ENCODE measurements at places on chromosomes 4 and X.

DNA sequence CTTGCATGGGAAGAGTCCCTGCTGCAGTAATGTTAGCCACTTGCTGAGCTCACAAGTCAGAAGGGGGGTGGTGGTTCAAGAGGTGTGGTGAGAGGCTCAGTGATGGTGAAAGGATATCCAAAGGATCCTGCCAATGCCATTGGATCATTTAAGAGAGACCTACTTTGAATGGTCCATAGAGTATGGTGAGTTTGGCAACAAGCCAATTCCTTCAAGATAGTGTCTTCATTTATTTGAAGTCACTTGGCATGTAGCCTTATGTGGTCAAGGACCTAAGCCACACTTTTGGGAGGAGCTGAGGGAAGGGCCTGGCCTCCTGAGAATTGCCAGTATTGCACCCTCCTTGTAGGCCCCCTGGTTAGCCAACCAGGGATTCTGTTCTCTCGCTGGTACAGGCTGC is 87.9 kb downstream of the TSPAN7 start:
- DNase-seq: no peak
- no peak overlapping the region for H3K27ac ChIP-seq
- H3K27me3 ChIP-seq: no peaks in the 10 kb centered on the region
- H3K4me1 ChIP-seq: no peaks in the 10 kb centered on the region

GRCh38 chr4:18291256-18291655 is 269.7 kb upstream of the LCORL start:
- DNase-seq: no peak
- no peaks in the 10 kb centered on the region for H3K36me3 ChIP-seq
- H3K27me3 ChIP-seq: no peaks in the 10 kb centered on the region
- H3K4me1 ChIP-seq: no peaks in the 10 kb centered on the region
- no peak overlapping the region for H3K4me3 ChIP-seq

DNA sequence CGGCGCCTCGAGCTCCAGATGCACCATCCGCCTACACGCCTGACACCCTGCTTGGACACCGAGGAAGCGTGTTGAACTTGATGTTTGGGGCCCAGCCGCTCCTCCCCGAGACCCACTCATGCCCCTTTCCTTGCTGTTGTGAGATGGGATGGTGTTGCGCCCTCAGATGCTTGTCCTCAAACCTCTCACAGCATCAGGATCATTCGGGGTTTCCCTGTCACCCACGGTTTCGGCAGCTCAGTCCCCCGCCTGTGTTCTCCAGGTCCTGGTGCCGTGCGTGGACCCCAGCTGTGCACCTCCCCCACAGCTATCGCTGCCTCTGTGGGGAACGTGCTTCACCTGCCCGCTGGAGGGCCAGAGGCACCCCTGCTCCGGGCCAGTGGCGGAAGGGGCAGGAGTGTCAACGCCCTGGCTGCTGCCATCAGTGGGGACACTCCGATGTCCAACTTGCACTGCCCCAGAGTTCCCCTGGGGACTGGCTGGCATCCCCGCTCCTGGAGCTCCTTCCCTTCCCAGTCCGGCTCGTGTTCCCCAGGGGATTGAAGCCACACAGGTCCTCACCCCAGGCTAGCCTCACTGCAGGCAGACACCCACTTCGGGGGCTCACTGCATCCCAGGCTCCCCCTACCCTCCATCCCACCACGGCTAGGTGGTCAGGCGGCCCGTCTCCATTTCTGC is 82.3 kb upstream of the ADRA2C start:
- no peaks in the 10 kb centered on the region for H3K4me1 ChIP-seq
- no peak overlapping the region for H3K27ac ChIP-seq
- H3K36me3 ChIP-seq: no peaks in the 10 kb centered on the region
- no peak for DNase-seq
- no peaks in the 10 kb centered on the region for H3K27me3 ChIP-seq

DNA sequence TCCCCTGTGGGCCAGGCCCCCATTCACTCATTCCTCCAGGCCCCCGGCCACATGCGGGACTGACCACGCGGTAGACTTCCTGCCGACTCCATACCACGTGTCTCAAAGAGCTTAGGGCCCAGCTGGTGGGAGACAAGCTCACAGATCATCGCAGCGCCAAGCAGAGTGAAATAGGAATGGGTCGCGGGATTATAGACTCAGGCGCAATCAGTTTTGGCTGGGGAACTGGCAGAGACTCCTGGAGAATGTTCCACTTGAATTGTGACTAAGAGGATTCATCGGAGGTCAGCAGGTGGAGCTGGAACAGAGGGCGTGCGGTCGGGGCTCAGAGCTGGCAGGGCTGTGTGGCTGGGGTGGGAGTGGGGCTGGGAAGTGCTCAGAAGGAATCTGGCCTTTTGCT is 15.6 kb downstream of the ATP2B3 start:
- no peaks in the 10 kb centered on the region for H3K4me1 ChIP-seq
- H3K36me3 ChIP-seq: no peaks in the 10 kb centered on the region
- H3K4me3 ChIP-seq: no peak overlapping the region
- H3K27me3 ChIP-seq: no peaks in the 10 kb centered on the region
- no peak for DNase-seq
- no peak overlapping the region for H3K27ac ChIP-seq

GRCh38 chr4:43842594-43842993 is 606.0 kb downstream of the KCTD8 start:
- no peak overlapping the region for H3K27ac ChIP-seq
- H3K4me3 ChIP-seq: no peak overlapping the region
- H3K36me3 ChIP-seq: no peaks in the 10 kb centered on the region
- H3K4me1 ChIP-seq: no peaks in the 10 kb centered on the region

GRCh38 chr4:127844601-127845116 is 36.0 kb upstream of the PLK4 start:
- H3K36me3 ChIP-seq: no peaks in the 10 kb centered on the region
- H3K27me3 ChIP-seq: no peaks in the 10 kb centered on the region
- no peak overlapping the region for H3K27ac ChIP-seq
- no peak overlapping the region for H3K4me3 ChIP-seq
- DNase-seq: no peak

DNA sequence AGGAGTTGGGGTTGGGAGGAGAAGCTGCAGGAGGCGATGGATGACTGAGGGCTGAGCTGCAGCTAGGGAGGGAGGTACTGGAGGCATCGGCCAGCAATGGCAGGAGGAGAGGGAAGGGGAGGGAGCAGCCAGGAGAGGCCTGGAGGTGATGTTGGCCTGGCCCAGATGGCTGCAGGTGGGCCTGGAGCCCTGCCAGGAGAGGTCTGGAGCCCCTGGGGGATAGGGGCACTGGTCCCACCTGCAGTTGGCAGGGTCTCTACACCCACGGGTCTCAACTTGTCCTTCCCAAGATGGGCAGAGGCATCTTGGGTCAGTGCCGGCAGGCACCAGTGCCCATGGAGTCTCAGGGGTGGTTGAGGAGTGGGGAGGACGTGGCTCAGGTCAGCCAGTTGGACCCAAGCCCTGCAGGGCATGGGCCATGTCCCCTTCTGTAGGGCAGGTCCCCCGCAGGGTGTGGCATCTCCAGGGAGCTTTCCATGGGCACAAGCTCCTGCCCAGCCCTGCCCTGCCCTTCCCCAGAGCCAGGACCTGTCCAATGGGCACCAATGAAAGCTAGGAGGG is 2.7 kb upstream of the MXD4 start:
- no peak for DNase-seq
- H3K27me3 ChIP-seq: no peaks in the 10 kb centered on the region
- H3K36me3 ChIP-seq: peaks cover 6% of the 10 kb centered on the region

DNA sequence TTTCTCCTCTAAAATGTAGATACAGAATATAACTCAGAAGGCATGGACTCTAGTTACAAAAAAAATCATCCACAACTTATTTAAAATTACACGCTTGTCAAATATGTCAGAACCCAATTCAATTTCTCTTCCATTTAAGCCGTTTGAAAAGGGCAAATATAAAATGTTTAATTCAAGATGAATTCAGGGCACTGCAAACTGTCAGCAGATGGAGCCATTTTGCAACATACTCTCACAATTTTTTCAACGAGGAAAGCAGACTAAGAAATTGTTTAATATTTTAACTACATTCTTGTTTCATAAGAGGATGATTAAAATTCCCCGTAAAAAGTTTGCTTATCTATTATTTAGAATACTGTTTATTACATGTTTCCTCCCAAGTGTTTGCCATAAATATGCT is 321.3 kb upstream of the CPXCR1 start:
- no peaks in the 10 kb centered on the region for H3K4me1 ChIP-seq
- H3K27me3 ChIP-seq: no peaks in the 10 kb centered on the region
- no peaks in the 10 kb centered on the region for H3K36me3 ChIP-seq
- DNase-seq: no peak

DNA sequence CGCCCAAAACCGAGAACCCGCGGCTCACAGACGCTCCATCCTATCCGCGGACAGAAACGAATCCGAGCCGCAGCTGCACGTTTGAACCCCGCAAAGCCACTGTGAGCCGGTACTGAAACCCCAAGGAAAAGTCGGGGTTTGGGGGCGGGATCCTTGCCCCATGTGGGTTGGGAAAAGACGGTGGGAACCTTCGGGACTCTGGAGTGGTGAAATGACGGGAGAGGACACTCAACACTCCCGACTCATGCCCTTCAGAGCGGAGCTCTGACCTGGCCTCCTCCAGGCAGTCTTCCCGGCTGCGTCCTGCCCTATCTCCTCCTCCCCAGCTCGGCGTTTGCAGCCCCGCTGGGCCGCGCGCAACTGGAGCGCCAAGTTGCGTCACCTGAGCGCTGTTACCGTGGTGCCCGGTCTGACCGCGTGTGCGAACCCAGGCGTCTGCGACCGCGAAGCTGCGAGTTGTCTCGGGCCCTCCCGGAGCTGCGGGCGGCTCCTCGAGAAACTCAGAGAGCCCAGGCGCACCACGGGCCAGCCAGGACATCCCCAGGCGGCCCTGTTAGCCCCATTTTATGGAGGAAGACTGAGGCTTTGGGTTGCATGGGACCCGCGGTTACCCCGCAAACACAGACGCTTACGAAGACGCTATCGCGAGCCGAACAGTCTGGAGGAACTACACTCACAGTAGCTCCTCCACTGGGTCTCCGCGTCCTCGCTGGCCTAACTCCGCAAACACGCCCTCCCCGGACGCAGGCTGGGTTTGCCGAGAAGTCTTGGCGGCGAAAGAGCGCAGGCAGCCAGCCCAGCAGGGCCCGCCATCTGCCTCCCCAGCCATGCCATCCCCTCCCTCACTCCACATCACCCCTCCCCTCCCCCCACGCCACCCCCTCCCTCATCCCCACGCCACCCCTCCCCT is 20.3 kb upstream of the HMX1 start:
- H3K27ac ChIP-seq: no peak overlapping the region
- no peaks in the 10 kb centered on the region for H3K36me3 ChIP-seq
- no peak for DNase-seq
- H3K4me1 ChIP-seq: peaks cover 3% of the 10 kb centered on the region
- H3K4me3 ChIP-seq: no peak overlapping the region
- peaks cover 73% of the 10 kb centered on the region for H3K27me3 ChIP-seq

- no peak overlapping the region for H3K4me3 ChIP-seq
- H3K4me1 ChIP-seq: peaks cover 19% of the 10 kb centered on the region
- no peak overlapping the region for H3K27ac ChIP-seq
- no peaks in the 10 kb centered on the region for H3K36me3 ChIP-seq
Measured at GRCh38 chr4:139740531-139741041, 75.0 kb downstream of the MGST2 start.

DNA sequence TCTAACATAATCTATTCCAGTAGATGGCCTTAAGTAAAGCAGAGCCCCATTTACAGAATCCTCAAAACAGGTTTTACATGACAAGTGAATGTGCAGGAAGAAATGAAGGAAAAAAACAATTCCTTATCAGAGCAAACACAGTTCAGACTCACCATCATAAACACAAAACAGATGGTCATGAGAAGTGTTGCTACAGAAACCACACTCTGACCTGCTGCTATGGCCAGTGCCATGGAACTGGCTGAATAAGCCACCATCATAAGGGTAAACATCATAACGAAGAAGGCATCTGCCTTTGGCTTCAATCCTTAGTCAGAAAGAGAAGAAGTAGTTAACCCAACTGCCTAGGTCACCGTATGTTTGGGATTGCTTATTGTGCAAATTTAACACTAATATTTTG is 61.1 kb downstream of the ABCG2 start:
- H3K27ac ChIP-seq: no peak overlapping the region
- H3K4me1 ChIP-seq: no peaks in the 10 kb centered on the region
- no peak overlapping the region for H3K4me3 ChIP-seq
- peaks cover 14% of the 10 kb centered on the region for H3K36me3 ChIP-seq
- peak; percentile 15 for DNase-seq

- peak; percentile 73 for DNase-seq
- H3K4me3 ChIP-seq: no peak overlapping the region
- no peaks in the 10 kb centered on the region for H3K36me3 ChIP-seq
- no peak overlapping the region for H3K27ac ChIP-seq
- no peaks in the 10 kb centered on the region for H3K27me3 ChIP-seq
- no peaks in the 10 kb centered on the region for H3K4me1 ChIP-seq
Measured at GRCh38 chrX:323721-324628, 5.4 kb upstream of the GTPBP6 start.

DNA sequence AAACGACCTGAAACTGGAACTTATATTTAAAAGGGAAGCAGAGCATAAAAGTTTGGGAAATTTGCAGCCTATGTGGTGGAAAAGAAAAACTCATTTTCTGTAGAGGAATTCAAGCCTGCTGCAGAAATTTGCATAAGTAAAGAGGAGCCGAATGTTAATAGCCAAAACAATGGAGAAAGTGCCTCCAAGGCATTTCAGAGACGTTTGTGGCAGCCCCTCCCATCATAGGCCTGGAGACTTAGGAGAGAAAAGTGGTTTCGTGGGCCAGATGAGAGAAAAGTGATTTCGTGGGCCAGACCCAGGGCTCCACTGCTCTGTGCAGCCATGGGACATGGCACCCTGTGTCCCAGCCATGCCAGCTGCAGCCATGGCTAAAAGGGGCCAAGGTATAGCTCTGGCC is 361.9 kb downstream of the PCDH19 start:
- H3K4me1 ChIP-seq: no peaks in the 10 kb centered on the region
- no peak overlapping the region for H3K27ac ChIP-seq
- no peaks in the 10 kb centered on the region for H3K27me3 ChIP-seq
- no peaks in the 10 kb centered on the region for H3K36me3 ChIP-seq

- no peak overlapping the region for H3K4me3 ChIP-seq
- H3K27ac ChIP-seq: no peak overlapping the region
- H3K36me3 ChIP-seq: peaks cover 18% of the 10 kb centered on the region
- no peaks in the 10 kb centered on the region for H3K27me3 ChIP-seq
Measured at GRCh38 chrX:16754019-16754418, 32.2 kb upstream of the TXLNG start.

DNA sequence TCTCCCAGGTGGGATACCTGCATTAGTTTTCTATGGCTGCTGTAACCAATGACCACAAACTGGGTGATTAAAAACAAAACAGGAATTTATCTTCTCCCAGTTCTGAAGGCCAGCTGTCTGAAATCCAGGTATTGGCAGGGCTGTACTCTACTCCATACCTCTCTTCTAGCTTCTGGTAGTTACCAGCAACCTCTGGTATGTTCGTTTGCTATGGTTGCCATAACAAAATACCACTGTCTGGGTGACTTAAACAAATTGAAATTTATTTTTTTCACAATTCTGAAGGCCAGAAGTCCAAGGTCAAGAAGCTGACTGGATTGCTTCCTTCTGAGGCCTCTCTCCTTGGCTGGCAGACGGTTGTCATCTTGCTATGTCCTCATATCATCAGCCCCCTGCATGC is 642.1 kb upstream of the TENM3 start:
- H3K27me3 ChIP-seq: no peaks in the 10 kb centered on the region
- H3K4me1 ChIP-seq: no peaks in the 10 kb centered on the region
- H3K27ac ChIP-seq: no peak overlapping the region
- H3K4me3 ChIP-seq: no peak overlapping the region

All from trophoblast cell (in vitro differentiated cells and primary cell).